ENCODE measurements at places on chromosomes 6 and 20.

- no peak for DNase-seq
Observed at GRCh38 chr6:35411066-35411465, 41.1 kb upstream of the FANCE start.

DNA sequence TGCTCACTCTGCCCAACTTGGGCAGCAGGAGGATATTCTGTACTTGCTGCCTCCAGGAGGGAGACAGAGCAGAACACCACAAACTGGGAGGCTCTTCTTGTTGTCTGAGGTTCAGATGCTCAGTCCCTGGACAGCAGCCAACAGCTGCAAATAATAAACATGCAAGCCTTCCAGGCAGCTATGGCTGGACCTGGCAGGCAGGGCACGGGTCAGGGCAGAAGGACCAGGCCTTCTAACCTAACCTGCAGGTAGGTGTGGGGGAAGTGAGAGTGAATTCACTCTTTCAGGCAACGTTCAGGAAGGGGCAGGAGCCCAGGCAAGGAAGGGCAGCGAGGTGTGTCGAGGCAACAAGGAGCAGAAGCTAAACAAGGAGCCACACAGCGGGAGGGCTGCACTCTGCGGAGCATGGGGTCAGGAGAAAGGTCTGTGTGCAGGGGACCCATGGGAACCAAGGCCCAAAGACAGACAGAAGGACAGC lies 31.5 kb downstream of the NINL start:
- peak; percentile 32 for DNase-seq

DNA sequence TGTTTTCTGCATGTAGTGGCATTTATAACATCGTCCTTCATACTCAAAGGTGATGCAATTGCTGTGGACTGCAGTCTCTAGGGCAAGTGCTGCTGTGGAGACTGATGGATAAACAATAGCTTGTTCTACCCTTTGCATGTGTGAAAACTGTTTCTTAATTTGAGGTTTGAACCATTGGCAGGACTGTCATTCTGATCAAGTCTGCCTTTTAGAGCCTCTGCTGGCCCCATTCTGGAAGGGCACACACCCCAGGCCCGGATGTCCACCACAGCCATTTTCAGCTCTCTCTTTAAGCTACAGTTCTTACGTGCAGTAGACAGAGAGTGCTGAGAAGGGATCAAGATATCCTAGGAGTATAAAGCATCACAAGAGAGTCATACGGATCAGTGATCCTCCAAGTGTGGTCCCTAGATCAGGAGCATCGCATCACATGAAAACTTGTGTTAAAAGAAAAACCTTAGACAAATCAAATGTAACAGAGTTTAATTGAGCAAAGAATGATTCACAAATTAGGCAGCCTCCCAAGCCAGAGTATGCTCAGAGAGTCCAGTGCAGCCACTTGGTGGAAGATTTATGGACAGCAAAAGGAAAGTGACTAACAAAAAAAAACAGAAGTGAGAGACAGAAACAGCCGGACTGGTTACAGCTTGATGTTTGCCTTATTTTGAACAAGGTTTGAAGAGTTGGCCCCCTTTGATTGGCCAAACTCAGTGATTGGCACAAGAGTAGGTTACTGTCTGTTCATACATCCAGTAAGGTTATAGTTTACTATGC lies 52.0 kb downstream of the FRK start:
- DNase-seq: peak; percentile 95

DNA sequence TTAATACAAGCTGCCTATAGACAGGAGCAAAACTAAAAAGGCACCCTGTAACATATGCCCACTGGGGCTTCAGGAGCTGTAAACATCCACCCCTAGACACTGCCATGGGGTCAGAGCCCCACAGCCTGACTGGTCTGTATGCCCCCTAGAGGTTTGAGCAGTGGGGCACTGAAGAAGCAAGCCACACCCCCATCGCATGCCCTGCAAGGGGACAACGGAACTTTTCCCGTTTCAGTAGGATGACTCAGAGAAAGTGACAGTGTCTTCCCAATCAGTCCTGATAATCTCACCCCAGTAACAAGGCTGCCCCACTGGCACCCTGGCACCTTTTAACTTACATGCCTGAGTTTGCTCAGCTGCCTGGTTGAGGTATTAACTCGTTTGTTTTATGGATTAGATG lies 35.9 kb downstream of the BEND3 start:
- no peak for DNase-seq

GRCh38 chr6:34095136-34095505 lies 50.8 kb downstream of the GRM4 start:
- no peak for DNase-seq

DNA sequence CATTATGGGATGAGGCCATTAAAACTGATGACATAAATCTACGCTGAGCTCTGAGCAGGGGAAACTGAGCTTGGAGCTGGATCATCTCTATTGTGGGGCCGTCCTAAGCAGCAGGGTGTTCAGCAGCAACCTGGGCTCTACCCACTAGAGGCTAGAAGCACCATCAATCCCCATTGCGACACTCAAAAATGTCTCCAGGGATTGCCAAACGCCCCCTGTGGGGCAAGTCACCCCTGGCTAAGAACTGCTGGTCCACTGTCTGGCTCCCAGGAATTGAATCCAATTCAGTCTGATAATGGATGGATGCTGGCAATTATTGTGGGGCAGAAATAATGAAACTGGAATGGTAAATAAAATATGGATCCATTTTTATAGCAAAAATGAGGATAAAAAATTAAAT lies 38.2 kb downstream of the PMEPA1 start:
- no peak for DNase-seq

DNA sequence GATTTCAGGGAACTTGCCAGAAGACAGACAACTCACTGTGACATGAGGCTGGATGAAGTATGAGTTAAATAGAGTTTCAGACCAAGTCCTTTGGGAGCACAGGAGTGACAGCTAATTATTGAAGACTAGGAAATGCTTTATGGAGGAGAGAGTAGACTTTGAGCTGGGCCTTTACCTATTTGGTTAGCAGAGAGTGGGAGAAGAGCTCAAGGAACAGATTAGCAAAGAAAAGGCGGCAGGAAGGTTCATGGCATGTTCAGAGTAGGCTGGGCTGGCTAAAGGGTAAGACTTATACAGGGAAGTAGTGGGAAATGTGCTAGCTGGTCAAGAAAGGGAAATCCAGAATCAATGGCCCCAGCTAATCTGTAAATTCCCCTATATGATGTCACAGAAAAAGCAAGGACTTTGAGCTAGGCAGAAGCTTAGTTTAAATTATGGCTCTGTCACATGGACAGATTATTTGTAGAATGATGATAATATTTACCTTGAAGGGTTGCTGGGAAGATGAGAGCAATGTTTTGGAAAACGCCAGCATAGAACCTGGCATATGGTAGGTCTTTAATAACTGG lies 19.0 kb downstream of the CEP250 start:
- no peak for DNase-seq

GRCh38 chr20:57974863-57975262 lies 253.6 kb downstream of the ANKRD60 start:
- no peak for DNase-seq

DNA sequence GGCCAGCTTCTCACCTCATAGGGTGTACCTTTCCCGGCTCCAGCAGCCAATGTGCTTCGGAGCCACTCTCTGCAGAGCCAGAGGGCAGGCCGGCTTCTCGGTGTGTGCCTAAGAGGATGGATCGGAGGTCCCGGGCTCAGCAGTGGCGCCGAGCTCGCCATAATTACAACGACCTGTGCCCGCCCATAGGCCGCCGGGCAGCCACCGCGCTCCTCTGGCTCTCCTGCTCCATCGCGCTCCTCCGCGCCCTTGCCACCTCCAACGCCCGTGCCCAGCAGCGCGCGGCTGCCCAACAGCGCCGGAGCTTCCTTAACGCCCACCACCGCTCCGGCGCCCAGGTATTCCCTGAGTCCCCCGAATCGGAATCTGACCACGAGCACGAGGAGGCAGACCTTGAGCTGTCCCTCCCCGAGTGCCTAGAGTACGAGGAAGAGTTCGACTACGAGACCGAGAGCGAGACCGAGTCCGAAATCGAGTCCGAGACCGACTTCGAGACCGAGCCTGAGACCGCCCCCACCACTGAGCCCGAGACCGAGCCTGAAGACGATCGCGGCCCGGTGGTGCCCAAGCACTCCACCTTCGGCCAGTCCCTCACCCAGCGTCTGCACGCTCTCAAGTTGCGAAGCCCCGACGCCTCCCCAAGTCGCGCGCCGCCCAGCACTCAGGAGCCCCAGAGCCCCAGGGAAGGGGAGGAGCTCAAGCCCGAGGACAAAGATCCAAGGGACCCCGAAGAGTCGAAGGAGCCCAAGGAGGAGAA lies 10.5 kb downstream of the GNAS-AS1 start:
- no peak for DNase-seq

DNA sequence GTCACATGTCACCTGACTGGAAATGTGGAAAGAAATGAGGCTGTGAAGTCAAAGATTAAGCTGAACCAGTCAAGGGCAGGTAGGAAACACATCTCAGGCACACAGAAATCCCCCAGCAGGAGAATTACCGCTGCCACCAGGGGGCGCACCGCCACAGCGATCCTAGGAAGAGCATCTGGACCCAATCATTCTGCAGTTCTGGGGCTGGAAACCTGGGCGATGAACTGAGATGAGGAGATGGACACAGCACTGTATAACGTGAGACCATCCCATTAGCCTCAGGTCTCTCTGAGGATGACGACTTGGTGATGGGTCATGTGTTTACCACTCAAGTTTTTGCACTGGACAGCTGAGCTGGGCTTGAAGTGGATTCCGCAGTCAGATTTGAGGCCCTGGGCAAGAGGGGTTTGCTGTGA lies 6.5 kb upstream of the SLC24A3 start:
- DNase-seq: peak; percentile 44

DNA sequence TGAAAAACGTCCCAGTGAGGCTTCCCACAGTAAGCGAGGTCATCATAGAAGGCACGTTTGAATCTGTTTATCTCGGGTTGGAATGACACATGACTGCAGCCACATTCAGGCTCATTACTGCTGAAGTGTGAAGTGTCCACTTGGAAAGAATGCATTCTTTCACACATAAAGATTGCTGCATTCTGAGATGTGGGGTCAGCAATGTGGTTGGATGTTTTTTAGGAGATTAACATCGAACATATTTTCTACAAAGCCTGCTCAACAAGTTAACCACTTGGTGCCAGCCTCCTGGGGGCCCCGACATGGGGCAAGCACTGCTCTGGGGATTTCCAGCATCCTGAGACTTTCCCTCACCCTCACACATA lies 79.9 kb downstream of the BMP6 start:
- DNase-seq: peak; percentile 56
